Fibroblast of upper back skin (primary cell): ENCODE measurements at places on chromosomes 3 and 15.

DNA sequence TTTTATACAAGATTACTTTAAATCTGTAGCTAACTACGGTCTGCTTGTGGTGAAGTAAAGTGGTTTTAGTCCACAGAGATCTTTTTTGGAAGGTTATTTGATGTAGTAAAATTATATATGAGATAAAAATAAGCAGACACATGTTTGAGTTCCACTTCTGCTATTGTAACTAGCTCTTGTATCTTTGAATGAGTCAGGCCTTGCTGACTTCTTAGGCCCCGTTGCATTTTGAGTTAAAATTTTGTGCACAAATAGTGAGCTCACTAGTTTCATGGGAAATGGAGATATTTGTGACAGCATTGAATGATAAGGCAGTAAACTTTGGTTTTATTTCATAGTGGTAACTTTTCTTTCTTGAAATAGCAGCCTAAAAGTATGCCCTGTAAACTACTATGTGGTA is 42.6 kb downstream of the ARIH1 start:
- no peak for DNase-seq

DNA sequence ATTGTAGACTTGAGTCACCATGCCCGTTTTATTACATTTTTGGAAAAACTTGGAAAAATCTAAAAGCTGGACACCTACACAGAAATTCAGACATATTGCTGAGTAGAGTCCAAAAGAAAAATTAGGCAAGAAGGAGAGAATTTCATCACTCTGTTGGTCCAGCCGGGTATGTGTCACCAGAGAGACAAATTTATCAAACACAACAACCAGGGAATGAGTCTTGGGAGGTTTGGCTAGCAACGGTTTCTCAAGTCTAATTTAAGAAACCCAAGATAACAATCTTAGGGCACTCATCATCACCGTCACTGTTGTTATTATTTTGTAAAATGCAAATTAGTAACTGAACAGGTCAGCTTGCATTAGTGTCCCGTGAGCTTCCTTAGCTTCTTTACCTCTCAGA is 197.5 kb upstream of the C2CD4B start:
- DNase-seq: peak; percentile 68

DNA sequence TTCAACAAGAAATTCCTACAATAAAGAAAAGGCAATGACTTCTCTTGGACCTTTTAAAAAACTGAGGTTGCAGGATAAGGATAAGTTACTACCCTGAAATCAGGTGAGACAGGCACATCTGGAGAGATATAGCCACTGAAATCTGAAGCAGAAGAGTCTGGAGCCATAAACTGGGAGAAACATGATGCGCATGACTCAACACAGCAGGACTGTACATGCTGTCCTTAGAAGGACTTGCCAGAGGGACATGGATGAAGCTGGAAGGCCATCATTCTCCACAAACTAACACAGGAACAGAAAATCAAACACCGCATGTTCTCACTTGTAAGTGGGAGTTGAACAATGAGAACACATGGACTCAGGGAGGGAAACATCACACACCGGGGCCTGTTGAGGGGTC is 1020.2 kb downstream of the AGBL1 start:
- DNase-seq: no peak

DNA sequence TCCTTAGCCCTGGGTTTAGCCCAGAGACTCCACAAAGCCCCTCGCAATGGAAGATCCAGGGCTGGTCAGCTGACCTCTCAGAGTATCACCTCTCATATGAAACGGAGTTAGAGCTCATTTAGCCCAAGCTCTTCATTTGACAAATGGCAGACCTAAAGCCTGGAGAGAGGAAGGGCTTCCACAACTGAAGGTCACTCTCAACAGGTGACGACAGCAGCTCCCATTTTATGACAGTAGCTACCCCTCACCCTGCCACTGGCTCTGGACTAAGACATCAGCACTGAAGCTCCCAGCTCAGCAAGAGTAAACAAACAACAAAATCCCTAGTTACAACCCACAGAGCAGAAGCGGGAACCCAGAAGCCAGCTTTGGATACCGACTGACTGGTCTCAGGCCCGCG is 33.7 kb downstream of the TLE3 start:
- DNase-seq: no peak

GRCh38 chr3:37907906-37908305 is 46.2 kb downstream of the CTDSPL start:
- DNase-seq: no peak

DNA sequence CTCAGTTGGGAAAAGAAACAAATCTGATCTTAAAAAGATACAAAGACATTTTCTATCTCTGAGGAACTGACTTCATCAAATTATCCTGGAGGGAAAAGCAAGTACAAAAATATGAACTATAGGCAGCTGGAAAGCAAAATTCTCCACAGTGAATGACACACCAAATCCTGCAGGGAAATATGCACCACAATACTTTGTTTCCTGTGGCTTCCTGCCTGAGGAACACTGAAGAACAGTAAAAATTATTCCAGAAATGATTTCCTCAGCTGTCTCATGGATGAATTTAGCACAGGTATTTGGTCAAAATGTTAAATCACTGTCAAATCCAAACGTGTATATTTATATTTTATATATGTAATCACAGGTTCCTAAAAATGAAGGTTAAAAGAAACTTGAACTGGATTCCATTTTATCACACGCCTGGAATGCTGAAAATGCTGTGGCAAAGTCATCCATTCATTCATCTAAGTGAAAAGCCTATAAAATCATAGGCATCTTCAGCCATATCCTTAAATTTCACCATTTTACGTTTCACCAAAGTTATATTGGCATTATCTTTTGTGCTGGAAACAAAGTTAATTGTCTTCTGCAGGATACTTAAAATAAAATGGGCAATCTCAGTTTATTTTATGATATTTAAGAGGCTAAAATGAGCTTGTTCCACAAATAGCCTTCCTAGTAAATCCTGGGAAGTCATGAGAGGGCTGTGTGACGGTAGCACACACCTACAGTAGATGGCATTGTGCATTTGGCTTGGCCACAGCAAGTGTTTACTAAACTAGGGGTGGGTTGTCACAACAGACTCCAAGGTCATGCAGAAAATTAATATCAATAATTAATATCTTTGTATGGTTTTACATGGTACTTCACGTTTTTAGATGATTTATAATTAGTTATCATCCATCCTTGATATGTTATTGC is 19.3 kb upstream of the TSC22D2 start:
- peak; percentile 49 for DNase-seq

DNA sequence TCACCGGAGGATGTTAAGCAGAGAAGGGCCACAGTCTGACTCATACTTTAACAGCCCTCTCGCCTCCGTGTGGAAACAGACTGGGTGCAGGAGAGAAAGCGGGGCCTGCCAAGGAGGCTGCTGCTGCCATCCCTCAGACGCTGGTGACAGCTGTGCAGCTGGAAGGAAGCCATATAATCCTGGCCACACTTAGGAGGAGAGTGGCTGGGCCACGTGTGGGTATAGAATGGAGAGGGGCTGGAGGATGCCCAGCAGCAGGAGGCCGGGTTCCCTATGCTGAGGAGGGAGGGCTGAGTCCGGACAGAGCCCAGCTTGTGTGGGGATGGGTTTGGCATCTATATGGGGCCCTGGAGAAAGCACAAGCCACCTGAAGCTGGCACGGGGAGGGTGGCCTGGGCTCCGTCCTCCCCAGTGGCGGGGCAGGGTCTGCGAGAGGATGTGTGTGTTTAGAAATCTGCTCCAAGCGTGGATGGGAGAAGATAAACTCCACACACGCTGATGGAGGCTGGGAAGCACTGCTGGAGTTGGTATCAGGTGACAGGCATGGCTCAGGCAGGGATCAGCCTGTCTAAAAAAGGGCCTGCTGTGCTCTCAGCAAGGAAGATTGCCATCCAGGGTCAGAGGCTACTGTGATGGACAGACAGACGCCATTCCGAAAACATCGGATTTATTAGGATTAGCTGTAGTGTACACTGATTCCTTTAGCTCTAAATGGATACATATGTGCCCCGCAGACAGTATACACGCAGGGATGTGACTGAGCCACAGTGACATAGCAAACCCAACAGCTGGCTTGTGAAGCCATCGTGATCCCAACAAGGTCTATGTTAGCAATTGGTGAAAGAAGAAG is 15.9 kb downstream of the ABTB1 start:
- DNase-seq: peak; percentile 53

DNA sequence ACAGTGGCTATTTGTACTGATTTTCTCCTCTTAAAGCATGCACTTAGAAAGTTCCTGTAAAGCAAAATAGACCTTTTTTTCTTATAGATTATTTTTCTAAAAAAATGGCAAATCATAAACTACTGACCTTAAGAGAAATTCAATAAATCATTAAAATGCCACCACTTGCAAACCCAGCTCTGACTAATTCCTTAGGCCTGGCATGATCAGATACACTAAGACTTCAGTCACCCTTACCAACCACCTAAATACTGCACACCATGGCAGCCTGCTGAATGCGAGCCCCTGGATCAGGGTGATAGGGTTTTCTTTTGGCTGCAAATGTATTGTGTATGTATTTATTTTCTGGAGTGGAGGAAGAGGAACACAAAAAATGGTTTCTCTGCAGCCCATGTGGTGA is 370.6 kb upstream of the TBL1XR1 start:
- DNase-seq: no peak

- no peak for DNase-seq
Measured at GRCh38 chr3:180694321-180694720, 15.0 kb upstream of the CCDC39 start.

DNA sequence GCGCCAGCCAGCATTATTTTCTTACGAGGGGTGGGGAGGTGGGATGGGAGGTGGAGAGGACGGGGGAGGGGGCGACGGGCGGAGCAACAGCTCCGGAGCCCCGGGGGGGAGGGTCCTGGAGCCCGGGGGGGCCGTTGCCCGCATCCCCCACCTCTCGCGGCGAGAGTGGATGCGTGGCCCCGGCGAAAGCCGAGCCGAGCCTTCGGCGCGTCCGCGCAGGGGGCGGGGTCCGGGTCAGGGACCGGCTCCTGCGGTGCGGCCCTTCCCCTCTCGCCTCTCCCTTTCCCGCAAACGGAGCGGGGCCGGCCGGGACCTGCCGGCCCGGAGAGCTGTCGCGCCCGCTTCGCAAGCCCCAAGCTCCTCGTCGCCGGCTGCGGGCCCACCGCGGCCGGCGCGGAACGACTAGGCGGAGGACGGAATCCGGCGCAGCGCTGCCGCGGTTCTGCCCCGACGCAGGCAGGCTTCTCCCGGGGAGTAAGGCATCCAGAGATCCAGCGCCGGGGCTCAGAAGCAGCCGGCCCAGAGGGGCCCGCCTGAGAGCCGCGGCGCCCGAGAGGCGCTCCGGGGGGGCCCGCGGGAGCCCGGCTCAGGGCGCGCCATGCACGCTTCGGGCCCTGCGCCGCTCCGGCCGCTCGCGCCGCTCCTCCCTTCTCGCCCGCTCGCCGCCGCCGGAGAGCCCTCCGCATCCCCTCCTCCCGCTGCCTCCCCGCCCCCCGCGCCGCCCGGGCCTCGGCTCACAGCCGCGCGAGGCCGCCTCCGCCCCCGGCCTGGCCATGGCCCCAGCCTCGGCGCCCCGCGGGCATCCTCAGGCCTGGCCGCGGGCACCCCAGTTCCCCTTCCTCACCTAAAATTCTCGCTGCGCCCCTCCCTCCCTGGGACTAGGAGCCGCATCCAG is 459 bp upstream of the ADCY5 start:
- DNase-seq: peak; percentile 11

GRCh38 chr3:42179110-42179725 is 86.8 kb downstream of the CCK start:
- peak; percentile 85 for DNase-seq

GRCh38 chr15:85741021-85741421 is 53.7 kb downstream of the KLHL25 start:
- no peak for DNase-seq

DNA sequence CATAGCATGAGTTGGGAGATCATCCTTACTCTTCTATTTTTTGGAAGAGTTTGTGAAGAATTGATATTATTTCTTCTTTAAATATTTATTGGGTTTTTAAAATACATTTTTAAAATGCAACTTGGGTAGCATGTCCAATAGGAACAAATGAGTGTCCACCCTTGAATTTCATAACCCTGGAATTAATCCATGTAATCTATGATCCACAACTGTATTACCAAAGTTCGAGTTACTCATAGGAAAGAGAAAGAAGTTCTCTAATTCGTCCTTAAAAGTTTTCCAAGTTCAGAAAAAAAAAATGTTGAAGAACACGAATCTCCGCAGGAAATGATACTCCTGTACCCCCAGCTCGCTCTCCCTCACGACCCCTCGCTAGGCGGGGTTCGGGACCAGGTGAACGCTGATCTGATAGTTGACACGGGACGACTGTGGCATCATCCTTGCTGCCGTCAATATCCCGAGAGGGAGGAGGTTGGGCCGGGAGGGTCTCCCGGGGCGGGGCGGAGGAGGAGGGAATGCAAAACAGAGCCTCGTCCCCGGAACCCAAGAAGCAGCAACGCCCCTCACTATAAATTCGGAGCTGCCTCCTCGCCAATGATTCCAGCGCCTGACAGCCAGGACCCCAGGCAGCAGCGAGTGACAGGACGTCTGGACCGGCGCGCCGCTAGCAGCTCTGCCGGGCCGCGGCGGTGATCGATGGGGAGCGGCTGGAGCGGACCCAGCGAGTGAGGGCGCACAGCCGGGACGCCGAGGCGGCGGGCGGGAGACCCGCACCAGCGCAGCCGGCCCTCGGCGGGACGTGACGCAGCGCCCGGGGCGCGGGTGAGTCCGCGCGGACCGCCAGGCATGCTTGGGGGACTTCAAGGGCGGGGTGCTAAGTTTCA is at the start of gene AGTR1:
AGTR1 (plus strand) TSS at position 598 of the 884 bp plus-strand sequence. CDS start 43,133 bp downstream, outside the sequence.
- DNase-seq: peak; percentile 86

GRCh38 chr15:76898102-76898501 is 7.0 kb downstream of the SCAPER start:
- DNase-seq: no peak

DNA sequence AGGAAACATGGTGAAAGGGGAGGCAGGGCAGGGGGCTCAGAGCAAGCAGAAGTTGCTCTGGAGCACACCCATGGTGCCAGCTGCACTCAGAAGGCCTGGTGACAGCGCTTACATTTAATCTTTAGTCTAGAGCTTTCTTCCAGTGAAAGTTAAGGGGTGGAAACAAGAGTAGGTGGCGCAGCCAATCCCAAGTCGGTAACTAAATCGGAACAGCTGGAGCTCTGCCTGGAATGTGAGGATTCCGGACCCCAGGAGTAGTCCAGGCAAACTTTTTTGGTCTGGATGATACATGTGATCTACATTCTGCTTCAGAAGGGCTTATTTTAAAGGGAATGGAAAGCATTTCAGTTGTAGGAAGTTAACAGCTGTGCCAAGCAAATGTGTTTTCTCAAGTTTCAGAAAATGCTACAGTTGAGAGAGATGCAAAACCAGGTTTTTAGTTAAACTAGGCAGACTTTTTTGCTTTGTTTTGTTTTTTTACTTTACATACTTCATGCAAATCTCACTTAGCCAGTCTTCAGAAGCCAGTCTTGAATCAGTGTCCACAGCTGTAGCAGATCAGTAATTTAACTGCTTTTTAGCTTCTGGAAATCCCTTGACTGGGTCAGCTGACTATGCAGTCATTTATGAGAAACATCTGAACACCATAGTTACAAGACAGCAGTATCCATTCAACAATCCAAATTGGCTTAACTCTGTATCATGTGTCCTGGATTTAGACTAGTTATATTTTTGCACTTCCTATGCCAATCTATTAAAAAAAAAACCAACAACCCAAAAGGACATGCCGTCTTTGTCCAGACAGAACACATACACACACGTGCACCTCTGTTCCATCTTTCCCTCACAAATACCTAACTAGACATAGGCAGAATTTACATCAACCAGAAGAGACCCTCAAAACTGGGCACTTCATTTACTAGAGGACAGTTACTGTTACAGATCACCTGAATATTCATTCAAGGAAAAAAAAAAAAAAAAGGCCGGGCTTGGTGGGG is 33.2 kb downstream of the ZNF106 start:
- DNase-seq: peak; percentile 97

GRCh38 chr15:33179874-33180273 is 14.6 kb downstream of the FMN1 start:
- no peak for DNase-seq
